Muscle of back (tissue), 13 donors: ENCODE measurements at places on chromosomes 3 and 15. TPM values are rescaled to one million over a fixed set of nuclear protein-coding genes. Genes with fewer than 3 reads are reported as not detected.

The LRRIQ4 gene
- not detected for polyA plus RNA-seq

The KIAA1143 gene
- polyA plus RNA-seq = 37.5 TPM

The CAPN3 gene
- polyA plus RNA-seq = 324 TPM

The NSMCE3 gene
- 5.9 TPM for polyA plus RNA-seq

DNA sequence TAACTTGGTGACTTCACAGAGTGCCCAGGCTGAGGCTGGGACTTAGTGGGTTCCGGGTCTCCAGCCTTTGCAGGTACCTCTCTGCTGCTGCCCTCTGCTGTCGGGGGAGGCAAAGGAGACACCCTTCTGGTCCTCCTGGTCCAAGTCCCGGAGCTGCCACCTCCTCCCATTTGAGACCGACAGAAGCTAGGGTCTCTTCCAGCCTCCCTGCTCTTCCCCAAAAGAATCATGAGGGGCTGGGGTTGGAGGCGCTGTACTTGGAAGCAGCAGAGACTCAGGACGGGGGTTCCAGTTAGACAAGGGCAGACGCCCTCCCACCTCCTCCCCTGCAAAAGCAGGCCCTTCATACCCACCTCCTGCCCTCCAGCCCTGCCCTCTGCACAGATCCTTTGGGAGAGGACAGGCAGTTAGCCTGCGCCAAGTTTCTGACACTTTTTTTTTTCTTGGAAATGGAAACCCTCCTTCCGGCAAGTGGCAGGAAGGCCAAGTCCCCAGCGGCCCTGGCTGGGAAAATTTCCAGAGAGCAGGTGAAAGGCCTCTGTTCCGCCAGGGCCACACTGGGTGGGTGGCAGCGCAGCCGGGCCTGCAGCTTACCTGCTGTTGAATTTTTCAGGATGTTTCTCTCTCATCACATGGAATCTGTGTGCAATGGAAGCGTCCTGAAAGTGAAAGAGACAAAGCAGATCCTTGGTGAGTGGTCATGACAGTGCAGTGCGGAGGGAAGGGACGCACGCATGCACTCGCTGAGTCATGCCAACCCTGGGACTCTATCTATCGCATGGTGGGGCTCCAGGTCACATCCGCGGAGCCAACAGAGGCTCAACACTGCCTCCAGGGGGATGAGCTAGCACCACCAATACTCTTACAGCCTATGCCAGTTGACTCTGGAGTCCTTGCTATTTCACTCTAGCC, 119.9 kb downstream of the DGKG start:
- no peak for DNase-seq

- DNase-seq = peak; percentile 24
These were observed 75.9 kb downstream of the KLF13 start for GRCh38 chr15:31402511-31403056.

DNA sequence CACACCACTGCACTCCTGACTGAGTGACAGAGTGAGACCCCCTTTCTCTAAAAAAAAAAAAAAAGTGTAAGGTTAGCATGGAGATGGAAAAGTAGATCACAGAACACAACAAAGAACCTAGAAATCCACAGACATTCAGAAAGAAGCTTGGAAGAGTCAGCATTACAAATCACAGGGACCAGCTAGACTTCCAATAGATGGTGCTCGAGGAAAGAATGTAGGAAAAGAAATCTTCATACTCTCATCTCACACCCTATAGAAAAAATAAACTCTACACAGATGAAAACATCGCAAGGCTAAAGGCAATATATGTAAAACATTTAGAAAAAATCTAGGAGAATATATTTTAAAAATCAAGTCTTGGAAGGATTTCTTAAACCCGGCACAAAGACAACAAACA, 94.5 kb upstream of the ABHD17C start:
- DNase-seq = no peak

- DNase-seq = no peak
These were observed 15.3 kb upstream of the ROPN1 start for GRCh38 chr3:124007186-124007585.

GRCh38 chr15:80885016-80885579, 104.5 kb downstream of the MESD start:
- DNase-seq = no peak

DNA sequence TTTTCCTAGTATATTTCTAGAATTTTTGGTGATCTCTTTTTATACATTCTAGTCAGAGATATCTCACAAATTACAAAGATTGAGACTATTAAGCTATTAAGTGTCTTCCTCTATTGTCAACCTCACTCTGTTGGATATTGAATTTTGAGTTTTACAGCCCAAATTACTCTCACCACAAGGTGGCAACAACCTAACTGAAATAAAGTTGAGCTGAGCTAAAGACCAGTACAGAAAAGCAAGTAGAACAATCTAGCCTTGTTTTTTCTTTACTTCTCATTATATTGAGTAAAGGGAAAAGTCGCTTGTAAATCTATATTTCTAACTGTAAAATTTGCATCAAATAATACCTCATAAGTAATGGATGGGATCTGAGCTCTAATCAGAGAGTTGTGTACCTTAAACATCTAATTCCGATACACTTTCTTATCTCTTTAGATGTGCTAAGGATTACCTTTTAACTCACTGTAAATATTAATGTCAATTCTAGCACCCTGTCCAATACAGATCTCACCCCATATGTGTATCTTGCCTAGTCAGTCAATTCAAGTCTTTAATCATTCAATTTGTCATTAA, 13.6 kb upstream of the COMMD2 start:
- DNase-seq = peak; percentile 48

- no peak for DNase-seq
These were observed 279.8 kb downstream of the UACA start for GRCh38 chr15:70483513-70483912.

- no peak for DNase-seq
These were observed 23.0 kb downstream of the BUB1B start for GRCh38 chr15:40183636-40184463.

DNA sequence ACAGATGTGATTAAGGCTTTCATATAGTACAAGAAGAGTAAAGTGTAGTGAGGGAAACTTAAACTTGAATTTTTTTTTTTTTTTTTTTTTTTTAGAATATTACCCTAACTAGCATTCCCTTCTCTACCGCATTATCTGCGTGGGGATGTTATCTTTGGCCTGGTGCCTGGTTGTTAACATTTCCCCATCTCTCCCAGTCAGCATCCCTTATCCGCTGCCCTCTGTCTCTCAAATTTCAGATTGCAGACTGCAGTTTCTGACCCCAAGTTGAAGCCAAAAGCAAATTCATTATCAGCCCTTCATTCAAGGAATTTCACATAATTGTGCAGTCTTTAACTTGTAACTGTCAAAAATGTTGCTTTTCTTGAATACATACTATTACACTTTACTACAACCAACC, 353.0 kb downstream of the PLOD2 start:
- DNase-seq = peak; percentile 28

GRCh38 chr15:88918738-88919137, 5.6 kb upstream of the MFGE8 start:
- peak; percentile 93 for DNase-seq

GRCh38 chr15:90184119-90184785, 16.9 kb upstream of the SEMA4B start:
- DNase-seq = no peak

DNA sequence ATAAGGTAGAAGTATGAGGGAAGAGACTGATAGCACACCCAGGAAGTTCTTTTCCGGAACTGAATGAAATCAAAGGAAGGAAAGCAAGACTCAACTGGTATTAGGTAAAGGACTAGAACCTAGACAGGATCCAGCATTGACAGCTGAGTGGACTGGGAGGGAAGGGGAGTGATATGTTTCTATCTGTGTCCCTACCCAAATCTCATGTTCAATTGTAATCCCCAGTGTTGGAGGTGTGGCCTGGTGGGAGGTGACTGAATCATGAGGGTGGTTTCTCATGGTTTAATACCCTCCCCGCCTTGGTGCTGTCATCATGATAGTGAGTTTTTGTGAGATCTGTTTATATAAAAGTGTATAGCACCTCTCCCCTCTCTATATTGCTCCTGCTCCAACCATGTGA, 415.9 kb upstream of the KCNMB2 start:
- DNase-seq = no peak

GRCh38 chr3:194579091-194579606, 54.1 kb downstream of the TMEM44 start:
- no peak for DNase-seq
